ENCODE measurements at places on chromosomes 12 and 14.

DNA sequence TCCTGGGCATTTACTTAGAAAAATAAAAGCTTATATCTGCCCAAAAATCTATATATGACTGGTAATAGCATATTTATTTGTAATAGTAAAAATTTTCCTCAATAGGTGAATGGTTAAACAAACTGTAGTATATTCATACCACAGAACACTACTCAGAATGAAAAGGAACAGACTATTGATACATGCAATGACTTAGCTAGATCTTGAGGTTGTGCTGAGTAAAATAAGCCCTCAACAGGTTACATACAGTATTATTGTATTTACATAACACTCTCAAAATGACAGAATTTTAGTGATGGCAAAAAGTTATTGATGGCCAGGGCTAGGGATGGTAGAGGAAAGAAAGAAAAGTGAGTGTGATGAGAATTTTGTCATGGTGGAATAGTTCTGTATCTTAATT is 178.4 kb downstream of the BMP4 start:
- DNase-seq = no peak

GRCh38 chr14:95034788-95035187 is 122.5 kb downstream of the DICER1 start:
- no peak for DNase-seq

DNA sequence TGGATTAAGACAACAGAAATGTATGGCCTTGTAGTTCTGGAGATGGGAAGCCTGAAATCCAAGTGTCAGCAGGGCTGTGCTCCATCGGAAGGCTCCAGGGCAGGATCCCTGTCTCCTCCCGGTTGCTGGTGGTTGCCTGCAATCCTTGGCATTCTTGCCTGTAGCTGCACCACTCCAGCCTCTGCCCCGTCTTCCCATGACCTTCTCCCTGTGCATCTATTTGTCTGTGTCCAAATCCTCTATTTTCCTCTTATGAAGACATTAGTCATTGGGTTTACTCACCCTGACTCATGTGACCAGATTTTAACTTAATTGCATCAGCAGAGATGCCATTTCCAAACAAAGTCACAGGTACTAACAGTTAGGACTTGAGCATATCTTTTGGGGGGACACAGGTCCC is 15.1 kb downstream of the TUNAR start:
- peak; percentile 17 for DNase-seq

GRCh38 chr14:69142101-69142500 is 10.8 kb downstream of the DCAF5 start:
- DNase-seq = no peak

GRCh38 chr12:39771456-39771855 is 151.9 kb upstream of the ABCD2 start:
- DNase-seq = no peak

GRCh38 chr12:111975161-111975931 is 37.6 kb downstream of the TMEM116 start:
- peak; percentile 67 for DNase-seq

GRCh38 chr12:104930388-104931326 is 27.4 kb downstream of the SLC41A2 start:
- DNase-seq = peak; percentile 37

GRCh38 chr14:100124551-100125088 is 34.8 kb downstream of the DEGS2 start:
- DNase-seq = no peak

GRCh38 chr12:114588061-114588460 is 95.9 kb downstream of the TBX3 start:
- no peak for DNase-seq

DNA sequence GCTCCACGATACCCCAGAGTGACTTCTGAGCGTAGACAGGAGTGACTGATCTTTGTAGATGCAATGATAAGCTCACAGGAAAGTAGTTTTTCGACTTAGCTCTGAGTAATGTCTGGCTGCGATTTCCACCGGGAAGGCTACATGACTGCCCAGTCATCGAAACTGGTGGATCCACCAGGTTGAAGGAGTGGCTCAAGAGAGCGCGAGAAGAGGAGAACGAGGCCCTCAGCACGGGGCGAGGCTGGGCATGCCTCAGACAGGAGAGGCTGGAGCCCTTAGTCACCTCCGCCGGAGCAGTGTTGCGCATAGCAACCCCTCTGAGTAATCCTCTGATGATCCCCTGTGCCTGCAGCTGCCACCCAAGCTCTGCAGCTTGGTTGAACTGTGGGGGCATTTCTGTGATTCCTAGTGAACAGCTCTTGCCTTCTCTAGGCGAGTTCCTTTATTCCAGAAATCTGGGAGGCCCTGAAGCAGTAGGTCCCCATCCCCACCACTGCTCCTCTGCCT is 25.6 kb downstream of the ELK3 start:
- peak; percentile 90 for DNase-seq

DNA sequence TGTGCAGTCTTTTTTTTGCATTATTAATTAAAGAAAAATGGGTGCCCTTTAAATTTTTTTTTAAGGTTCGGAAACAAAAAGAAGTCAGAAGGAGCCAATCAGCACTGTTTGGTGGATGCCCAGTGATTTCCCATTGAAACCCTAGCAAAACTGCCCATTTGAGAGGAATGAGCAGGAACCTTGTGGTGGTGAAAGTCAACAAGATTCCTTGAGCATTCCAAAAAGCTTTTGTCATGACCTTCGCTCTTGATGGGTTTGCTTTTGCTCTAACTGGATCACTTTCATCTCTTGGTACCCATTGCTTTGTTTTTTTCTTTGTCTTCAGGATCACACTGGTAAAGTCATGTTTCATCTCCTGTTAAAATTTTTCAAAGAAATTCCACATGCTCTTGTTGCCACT is 54.1 kb downstream of the ADIPOR2 start:
- no peak for DNase-seq

DNA sequence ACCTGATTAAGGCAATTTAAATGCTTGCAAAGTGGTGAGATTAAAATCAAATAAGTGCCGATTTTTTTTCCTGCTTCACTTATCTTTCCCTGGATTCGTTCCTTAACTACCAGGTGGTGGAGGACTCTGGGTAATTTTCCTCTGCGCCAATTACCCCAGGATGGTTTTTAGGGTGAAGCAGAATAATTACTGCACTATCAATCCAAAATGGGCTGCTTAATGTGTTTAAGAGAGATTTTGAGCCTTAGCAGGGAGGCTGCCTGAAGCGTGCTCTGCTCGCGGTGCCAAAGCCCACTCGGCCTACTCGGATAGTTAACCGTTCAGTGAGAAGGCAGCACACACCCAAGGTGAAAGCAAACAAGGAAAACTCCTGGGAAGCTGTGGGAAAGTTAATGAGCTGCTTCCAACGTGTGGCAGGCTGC is 274.9 kb upstream of the LMO3 start:
- DNase-seq = no peak

GRCh38 chr14:103057028-103057371 is 349 bp downstream of the CDC42BPB start:
- DNase-seq = peak; percentile 25

DNA sequence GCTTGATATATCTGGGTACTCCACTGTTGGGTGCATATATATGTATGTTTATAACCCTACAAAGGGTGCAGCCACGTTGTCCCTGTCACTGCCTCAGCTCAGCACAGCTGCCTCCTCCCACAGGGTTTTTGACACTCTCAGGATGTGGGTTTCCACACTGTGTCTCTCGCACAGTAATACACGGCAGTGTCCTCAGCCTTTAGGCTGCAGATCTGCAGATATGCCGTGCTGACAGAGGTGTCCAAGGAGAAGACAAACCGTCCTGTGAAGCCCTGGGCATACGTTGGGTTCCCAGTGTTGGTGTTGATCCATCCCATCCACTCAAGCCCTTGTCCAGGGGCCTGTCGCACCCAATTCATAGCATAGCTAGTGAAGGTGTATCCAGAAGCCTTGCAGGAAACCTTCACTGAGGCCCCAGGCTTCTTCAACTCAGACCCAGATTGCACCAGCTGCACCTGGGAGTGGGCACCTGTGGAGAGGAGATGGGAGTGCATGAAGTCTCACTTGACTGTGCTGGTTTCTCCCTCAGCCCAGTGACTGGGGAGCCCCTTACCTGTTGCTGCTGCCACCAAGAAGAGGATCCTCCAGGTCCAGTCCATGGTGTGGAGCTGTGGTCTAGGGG is 498.7 kb downstream of the TMEM121 start:
- DNase-seq = no peak

DNA sequence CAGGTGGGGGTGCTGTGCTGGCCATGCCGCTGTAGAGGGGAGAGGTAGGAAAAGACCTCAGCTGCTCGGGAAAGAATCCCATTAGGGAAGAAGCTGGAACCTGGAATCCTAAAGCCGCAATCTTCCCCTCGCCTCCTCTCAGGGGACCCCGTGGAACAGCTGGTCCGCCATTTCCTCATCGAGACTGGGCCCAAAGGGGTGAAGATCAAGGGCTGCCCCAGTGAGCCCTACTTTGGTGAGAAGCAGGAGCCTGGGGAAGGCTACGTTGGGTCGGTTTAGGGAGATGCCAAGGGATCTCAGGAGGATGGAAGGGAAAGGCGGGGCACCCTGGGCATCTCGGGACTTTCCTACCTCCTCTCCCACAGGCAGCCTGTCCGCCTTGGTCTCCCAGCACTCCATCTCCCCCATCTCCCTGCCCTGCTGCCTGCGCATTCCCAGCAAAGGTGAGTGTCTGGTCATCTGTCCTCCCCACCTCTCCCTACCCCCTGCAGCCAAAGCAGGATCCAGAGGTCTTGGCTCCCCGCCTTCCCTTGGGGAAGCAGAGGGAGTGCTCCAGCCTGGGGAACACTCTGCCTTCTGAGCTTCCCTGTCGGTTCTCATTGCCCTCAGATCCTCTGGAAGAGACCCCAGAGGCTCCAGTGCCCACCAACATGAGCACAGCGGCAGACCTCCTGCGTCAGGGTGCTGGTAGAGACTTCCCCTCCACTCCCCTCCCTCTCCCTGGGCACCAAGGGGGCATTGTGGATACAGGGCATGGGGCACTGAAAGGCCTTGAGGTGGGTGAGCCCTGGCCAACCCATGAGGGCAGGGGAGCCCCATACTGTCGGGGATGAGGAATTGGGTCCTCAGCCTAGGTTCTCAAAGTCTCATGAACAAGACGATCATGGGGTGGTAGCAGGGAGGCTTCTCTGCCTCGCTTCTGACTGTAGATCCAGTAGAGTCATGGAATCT is 12.4 kb downstream of the TNS2 start:
- DNase-seq = no peak

GRCh38 chr12:108752387-108752786 is 21.1 kb upstream of the CORO1C start:
- peak; percentile 80 for DNase-seq

GRCh38 chr14:50106178-50106577 is 10.2 kb downstream of the VCPKMT start:
- no peak for DNase-seq

DNA sequence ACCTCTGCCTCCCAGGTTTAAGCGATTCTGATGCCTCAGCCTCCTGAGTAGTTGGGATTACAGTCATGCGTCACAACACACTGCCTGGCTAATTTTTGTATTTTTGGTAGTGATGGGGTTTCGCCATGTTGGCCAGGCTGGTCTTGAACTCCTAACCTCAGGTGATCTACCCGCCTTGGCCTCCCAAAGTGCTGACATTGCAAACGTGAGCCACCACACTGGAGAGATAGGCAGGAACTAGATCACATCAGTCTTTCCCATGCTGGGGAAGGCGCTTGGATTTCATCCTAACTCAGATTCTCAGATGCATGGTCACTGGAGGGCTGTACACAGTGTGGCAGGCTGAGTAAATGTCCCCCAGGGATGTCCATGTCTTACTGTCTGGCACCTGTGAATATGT is 18.0 kb upstream of the ORAI1 start:
- no peak for DNase-seq

All from fibroblast of villous mesenchyme (primary cell).